ENCODE measurements at places on chromosomes 2 and 18.

DNA sequence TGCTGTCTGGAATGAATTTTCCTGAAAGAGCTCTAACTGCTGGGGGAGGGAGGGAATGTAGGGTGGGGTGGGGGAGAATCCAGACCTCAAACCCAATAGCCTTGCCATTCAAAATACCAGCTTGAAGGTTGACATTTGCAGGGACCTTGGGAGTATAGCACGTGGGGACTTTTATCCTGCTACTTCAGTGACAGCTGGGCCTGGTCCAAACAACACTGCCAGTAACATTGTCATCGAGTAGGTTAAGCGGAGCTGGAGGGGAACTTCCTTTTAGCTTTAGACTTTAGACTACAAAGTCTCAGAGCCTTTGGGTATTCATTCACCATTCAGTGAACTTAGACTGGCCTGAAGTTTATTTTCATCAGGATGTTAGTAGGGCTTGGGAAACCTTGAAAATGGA is 248.7 kb downstream of the MEIS1 start:
- DNase-seq = no peak

DNA sequence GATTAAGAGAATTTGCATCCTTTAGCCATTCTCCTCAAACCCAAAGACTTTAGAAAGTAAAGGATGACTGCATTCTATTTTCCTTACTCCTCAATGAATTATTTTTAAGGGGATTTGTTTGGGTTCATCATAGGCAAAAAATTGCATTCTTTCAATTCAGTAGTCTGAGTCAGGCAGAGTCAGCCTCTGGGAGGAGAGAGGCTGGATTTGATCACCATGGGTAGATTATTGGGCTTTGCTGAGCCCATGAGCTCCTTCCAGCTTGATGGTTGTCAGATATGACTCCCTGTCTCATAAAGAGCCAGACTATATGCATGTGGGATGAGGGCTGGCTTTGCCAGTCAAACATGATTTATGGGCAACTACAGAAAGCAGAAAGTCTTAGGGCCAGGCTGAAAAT is 101.2 kb downstream of the KCNS3 start:
- DNase-seq = no peak

- DNase-seq = no peak
Observed at GRCh38 chr2:207167099-207167923, 1.6 kb upstream of the KLF7 start.

- DNase-seq = no peak
Observed at GRCh38 chr2:230130668-230131364, 62.1 kb upstream of the SLC16A14 start.

DNA sequence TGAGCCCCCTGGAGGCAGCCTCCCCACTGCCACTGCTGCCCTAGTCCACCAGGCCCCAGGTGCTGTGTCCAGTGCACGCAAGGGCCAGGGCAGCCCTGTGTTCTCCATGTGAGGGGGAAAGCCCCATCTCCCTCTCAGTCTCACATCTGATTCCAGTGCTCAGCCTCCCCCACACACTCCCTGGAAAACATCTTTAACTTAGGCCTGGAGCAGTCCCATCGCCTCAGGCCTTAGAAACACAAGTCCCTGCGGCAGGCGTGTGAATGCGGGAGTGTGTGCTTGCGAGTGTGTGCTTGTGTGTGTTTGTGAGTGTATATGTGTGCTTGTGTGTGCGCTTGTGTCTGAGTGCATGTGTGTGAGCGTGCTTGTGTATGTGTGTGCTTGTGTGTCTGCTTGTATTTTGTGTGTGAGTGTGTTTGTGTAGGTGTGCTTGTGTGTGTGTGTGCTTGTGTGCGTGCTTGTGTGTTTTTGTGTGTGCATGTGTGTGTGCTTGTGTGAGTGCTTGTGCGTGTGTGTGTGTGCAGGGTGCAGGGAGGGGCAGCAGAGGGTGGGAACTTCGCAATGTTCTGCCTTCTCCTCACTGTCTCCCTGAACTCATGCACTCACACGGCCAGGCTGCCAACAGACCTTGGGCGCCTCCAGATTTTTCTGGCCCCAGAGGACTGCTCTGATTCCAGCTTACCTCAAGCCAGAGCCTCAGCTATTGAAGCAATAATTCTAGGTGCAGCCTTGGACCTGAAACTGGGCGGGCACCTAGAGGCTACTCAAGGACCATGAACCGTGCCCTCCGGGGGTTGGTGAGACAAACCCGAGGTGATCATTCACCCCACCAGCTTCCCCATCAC is 139.6 kb downstream of the CABLES1 start:
- no peak for DNase-seq

GRCh38 chr2:217510771-217511291 is 492.0 kb downstream of the TNS1 start:
- DNase-seq = peak; percentile 76

DNA sequence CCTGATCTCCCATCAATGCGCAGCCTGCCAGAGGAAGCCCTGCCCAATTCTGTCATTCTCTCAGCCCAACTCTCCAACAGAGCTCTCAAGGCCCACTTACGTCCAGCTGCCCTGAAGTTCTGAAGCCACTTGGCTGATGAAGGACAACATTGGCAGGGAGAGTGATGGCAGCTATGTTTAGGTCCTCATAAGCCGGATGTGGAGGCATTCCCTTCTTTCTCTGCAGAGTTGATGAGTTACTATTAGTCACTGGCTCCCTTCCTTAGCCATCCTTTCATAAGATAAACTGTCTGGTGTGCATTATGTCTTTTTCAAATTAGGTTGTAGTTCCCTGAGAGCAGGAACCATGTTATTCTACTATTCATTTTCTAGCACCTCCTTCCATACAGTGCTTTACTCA is 22.5 kb upstream of the TACR1 start:
- DNase-seq = no peak

DNA sequence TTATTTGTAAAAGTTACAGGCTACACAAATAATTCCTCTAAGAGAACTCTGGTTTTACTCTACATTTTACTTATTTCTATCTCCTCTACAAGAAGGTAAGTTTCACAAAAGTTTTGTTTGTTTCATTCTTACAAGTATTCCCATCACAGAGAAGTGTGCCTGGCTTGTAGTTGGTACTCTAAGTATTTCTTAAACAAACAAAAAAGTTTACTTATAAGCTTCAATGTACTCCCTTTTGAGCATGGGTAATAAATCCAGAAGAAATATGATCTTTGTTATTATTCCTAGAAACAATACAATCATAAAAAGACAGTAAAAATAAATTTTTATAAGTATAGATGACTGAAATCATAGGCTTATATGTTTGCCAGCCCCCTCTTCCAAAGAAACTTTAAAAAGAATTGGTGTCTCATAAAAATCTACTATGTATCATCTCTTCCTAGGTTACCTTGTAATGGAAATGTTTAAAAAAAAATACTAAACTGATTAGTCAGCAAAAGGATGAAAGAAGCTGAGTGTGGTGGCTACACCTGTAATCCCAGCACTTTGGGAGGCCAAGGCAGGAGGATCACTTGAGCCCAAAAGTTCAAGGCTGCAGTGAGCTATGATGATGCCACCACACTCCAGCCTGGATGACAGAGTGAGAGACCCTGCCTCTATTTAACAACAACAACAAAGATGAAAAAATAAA is 54.7 kb downstream of the ATL2 start:
- DNase-seq = no peak

GRCh38 chr2:128310094-128310716 is 8.5 kb downstream of the HS6ST1 start:
- peak; percentile 38 for DNase-seq

DNA sequence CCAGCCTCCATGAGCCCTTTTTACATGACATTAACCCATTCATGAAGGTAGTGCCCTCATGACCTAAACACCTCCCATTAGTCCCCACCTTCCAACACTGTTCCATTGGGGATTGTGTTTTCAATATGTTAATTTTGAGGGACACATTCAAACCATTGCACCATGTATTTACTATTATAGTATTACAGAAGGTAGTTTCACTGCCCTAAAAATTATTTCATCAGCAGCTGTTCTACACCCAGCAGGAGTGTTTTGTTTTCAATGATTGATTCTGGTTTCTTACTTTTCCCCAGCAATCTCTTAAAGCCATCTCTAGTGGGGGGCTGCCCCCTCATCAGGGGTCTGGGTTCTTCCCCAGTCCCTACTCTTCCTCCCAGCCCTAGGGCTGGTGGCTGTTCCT is 71.9 kb downstream of the CERS6 start:
- DNase-seq = no peak

DNA sequence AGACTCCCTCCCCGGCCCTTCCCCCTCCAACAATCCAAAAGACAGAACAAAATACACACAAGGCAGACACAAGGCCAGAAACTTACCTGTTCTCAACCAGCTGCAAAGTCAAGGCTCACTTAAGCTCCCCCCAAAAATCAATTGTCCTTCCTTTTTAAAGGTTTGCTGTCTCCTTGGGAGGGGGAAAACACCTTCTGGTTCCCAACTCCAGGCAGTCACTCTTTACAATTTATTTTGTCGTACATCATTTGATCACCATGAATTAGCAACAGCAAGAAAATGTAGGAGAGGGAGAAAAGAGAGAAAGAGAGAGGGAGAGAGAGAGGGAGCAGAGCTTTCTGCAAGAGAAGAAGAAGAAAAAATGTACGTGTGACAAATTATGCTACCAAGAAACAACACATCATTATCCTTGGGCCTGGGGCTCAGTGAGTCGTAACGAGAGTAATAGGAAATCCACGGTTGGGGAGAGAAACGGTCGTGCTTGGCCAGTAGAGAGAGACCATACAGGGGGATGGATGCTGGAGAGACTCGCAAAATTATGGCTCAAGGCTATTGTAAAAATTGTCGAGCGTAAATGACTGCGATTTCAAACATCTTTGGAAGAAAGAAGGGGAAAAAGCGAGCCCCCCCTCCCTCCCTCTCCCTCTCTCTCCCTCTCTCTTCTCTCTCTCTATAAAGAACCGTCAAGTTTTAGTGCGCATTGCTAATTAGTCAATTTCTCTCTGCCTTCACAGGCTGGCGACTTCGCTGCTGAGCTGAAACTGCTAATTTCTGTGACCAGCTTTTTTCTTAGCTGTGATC is at the start of gene KLHL14:
KLHL14 (minus strand) TSS at position 443 of the 801 bp plus-strand sequence. CDS start 2,432 bp downstream, outside the sequence.
- no peak for DNase-seq

GRCh38 chr2:184006998-184007397 is 591.3 kb upstream of the ZNF804A start:
- no peak for DNase-seq

DNA sequence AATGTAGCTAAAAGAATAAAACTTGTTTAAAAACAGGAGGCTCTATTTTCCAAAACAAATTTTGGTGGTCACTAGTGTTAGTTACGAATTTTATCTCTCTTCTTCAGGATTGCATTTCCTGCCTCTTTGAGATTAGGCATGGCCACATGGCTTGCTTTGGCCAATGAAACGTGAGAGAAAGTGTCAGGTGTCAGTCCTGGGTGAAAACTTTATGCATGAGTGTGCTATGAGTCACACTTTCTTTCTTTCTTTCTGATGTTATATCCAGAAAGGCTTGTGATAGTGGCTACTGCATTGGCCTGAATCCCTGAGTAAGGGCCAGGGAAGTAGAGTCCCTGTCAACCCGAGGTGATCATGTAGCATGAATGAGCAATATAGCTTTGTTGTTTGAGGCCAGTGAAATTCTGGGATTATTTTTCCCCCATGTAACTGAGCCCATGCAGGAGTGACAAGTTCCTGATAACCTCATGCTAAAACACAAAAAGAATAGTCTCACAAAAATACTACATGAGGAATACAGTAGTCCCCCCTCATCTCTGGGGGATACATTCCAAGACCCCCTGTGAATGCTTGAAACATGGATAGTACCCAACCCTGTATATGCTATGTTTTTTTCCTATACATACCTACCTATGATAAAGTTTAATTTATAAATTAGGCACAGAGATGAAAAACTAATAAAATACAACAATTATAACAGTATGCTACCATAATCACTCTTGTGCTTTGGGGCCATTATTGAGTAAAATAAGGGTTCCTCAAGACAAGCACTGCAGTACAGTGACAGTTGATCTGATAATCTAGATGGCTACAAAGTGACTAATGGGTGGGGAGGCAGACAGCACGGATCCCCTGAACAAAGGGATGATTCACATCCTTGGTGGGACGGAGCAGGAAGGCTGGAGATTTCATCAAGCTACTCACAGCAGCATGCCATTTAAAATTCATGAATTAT is 109.5 kb downstream of the CDC42EP3 start:
- DNase-seq = no peak

DNA sequence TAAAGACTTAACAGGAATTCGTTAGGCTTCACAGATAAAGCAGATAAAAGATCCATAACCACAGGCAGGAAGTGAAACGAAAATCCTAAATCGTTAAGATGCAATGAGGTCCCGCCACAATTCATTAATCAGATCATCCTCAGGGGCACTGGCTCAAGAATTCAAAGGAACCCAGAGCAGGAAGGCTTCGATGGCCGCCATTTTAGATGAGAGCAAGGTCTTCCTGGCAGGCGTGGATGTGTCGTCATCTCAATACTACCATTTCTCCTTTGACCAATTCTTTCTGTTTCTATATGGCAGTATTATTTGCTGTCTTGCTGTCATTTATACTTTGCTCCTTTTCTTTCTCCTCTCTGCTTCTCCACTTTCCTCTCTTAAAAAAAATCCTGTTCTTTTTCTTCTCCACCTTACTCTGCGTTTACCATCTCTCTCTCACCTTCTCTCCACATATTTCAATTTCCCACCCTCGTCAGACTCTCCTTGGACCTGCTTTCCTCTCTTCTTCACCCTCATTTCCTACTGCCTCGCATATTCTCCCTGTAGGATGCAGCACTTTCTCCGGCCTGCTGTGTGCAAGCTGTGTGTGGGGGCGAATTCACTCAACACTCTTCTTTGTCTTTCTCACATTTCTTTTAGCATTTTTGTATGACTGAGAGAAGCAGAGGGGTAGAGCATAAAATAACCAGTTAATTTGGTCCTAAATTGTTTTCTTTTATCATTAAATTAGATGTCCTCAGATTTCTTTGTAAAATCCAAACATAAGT is 35.1 kb upstream of the LHCGR start:
- no peak for DNase-seq

- no peak for DNase-seq
Observed at GRCh38 chr2:175647058-175647457, 355.0 kb downstream of the LNPK start.

GRCh38 chr2:25184254-25184653 is 15.9 kb upstream of the POMC start:
- no peak for DNase-seq

DNA sequence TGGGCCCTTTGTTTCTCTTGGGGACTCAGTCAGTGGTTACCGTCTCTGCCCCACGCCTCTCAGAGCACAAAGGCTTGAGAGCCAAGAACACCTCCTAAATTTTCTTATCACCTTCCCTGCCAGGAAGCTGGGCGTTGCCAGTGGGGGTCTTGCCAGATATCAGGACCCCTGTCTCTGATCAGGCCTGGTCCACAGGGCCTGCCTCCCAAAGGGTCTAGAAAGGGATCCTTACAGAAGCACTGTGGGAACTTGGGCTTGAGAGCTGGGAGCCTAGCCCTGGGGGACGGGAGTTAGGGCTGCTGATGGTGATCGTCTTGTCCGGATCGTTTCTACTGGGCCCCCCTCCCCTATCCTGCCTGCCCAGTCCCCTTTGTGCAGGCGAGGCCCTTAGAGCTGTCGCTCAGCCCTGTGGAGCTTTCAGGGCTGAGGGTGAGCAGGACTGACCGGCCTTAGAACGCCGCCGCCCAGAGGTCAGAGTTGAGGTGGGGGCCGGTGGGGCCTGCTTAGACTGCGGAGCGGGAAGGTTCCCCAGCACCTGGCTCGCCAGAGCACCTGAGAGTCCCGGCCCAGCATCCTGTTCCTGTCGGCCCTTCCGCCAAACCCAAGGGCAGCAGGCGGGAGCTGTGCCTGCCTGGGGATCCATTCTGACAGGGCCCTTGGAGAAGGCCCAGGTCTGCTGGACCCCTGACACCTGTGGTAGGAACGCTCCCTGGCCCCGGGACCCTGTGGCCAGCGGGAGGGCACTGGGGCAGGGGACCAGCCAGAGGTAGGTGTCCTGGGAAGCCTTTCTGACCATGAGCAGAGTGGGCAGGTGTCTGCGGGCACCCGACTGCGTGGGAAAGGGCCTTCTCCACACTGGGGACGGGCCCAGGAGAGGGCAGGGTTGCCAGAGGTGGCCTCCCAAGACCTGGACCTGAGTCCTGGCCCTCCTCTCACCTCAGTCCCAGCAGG is 956 bp downstream of the ESPNL start:
- no peak for DNase-seq
